ENCODE measurements at places on chromosomes 3 and 15.

DNA sequence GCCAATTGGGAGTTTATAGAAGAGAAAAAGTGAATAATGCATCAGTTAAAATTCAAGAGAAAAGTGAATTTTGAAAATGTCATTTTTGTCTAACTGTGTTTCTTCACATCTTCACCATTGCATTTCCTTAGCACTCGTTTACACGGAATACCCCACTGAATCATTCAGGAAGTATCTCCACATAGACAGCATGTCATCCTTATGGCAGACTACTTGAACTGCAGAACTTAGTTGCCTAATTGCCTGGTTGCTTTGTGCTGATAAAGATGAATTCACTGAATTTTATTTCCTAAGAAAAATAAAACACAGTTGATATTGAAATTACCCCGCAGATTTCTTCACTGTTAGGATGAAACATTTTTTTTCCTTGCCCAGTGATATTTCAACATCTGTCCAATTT, 627.1 kb downstream of the ROBO1 start:
- DNase-seq: no peak

DNA sequence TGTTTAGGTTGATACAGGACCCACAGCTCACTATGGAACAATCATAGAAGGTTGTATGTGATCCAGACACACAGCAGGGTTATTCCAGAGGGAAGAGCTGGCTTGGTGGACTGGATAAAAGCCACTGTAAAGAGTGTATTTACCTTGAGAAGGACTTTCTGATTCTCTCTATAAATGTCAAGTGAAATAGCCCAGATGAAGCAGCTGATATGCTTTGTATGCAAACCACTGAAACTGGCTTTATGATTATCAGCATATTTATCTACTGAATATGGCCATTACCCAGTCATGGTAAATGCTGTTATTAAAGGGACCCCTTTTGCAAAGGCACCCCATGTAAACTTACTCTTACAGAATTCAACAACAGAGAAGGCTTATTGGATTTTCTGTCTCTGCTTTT, 28.1 kb downstream of the C3orf80 start:
- DNase-seq: no peak

DNA sequence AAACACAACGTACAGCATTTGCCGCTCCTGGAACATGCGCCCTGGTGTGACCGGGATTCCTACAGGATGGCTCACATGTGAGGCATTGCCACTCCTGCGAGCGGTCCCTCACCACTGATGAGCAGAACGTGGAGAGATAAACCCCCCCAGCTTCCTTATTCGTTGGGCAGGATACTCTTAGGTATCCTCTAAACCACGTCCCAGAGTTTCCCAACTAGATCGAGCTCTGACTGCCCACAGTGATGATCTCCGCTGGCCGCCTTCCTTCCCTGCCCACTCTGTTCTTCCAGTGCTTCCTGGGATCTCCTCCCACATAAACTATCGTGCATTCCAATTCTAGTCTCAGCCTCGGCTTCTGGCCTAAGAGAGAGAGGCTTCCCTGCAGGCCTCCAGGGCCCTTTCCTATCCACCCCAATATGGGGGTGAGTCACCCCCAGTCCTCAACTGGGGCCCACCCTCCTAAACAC, 91.8 kb downstream of the TOP2B start:
- no peak for DNase-seq

- DNase-seq: no peak
Observed at GRCh38 chr15:88776646-88777045, 26.6 kb upstream of the ACAN start.

GRCh38 chr15:62506217-62506805, 341.2 kb upstream of the C2CD4B start:
- no peak for DNase-seq

- DNase-seq: no peak
Observed at GRCh38 chr15:64111679-64112050, 15.9 kb downstream of the SNX1 start.

GRCh38 chr3:114214542-114215341, 22.6 kb downstream of the ZNF80 start:
- DNase-seq: peak; percentile 56

DNA sequence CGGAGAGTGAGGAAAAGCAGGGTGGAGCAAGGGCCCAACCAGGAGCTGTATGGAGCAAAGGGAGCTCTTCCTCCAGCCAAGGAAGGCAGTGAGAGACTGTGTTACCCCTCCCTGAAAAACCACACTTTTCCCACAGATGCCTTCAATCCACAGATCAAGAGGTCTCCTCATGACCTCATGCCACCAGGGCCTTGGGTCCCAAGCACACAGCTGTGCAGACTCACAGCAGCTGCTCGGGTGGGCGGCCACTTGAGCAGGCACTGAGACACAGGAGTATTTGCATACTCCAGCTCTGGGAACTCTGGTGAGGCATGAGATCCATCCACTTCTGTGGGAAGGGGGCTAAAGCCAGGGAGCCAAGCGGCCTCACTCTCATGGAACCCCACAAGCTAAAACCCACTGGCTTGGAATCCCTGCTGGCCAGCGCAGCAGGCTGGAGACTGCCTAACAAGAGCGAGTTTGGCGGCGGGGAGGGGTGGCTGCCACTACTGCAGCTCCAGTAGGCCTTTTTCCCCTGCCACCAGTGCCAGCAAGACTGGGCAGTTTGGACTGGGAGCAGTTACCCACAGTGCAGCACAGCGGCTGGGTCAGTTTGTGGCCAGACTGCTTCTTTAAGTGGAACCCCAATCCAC, 880.6 kb upstream of the ARPP21 start:
- no peak for DNase-seq

GRCh38 chr3:181718369-181718768, 6.6 kb downstream of the SOX2 start:
- DNase-seq: no peak

- no peak for DNase-seq
Observed at GRCh38 chr3:133472889-133473288, 73.0 kb downstream of the BFSP2 start.

- no peak for DNase-seq
Observed at GRCh38 chr3:189119950-189120349, 51.8 kb upstream of the TPRG1 start.

DNA sequence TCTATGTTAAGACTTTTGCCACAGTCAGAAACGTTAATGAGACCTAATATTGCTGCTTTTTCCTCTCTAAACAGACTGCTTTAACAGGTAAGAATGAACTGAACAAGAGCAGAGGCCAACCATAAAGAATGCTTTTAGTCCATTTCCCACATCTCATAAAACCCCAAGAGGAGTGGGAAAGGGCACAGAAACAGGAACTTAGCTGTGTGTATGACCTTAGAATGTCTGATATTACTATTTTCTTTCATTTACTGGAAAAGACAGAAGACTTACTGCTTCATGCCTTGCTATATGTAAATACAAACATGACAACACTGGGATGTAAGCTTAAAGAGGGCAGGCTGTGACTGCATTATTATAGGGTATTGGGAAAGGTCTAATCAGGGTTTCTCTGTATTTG, 115.0 kb downstream of the ISL2 start:
- DNase-seq: no peak

DNA sequence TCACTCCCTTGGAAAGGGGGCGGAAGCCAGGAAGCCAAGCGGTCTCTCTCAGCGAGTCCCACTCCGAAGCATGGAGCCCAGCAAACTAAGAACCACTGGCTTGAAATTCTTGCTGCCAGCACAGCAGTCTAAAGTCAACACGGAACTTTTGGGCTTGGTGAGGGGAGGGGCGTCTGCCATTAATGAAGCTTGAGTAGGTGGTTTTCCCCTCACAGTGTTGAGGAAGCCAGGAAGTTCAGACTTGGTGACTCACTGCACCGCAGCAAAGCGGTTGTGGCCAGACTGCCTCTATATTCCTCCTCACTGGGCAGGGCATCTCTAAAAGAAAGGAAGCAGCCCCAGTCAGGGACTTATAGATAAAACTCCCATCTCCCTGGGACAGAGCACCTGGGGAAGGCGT, 665.4 kb upstream of the CBLB start:
- DNase-seq: peak; percentile 63

DNA sequence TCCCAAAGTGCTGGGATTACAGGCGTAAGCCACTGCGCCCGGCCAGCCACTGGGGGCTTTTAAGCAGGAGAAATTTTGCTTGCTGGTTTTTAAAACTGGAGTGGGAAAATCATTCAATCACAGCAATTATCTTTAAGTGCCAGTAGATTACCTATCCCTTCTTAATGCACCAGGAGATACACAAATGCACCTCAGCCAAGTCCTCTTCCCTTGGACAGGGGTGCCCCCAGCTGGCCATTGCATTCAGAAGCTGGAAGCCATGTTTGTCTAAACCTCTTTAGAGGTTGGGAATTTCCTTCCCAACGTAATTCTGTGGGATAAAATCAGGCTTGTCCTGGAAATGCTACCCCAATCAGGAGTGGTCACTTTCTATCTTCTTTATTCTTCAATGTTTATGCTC, 26.6 kb downstream of the MIX23 start:
- peak; percentile 18 for DNase-seq

GRCh38 chr3:189330066-189330465, 158.3 kb downstream of the TPRG1 start:
- no peak for DNase-seq

- peak; percentile 52 for DNase-seq
Observed at GRCh38 chr3:67083277-67083676, 85.2 kb downstream of the KBTBD8 start.

DNA sequence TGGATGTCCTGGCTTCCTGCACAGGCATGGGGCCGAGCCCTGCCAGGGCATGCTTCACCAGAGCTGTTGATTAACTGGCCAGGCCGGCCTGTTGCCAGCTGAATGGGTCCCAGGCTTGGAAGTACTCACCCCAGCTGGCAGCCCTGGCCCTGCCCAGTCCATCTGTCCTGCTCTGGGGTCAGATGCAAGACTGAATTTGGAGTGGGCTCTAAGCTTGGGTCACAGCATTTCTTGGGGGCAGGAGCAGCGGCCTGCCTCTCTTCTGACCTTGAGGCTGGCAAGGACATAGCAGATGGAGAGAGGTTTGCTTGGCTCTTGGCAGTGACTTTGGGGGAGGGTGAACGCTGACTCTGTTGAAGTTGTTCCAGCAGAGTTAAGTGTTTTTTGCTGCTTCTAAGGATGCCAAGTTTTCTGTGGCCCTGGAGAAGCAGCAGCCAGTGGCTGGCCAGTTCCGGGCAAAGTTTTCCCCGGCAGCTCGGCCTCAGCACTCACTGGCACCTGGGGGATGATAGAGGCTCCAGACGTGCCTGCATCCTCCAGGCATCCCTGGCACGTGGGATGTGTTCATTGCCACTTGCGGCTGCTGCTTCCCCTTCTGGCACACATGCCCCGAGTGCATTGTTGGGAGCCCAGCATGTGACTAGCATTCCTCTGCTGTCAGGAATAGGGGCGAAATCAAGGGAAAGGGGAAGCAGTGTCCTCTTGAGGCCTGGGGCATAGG, 22.9 kb downstream of the PDIA5 start:
- no peak for DNase-seq

DNA sequence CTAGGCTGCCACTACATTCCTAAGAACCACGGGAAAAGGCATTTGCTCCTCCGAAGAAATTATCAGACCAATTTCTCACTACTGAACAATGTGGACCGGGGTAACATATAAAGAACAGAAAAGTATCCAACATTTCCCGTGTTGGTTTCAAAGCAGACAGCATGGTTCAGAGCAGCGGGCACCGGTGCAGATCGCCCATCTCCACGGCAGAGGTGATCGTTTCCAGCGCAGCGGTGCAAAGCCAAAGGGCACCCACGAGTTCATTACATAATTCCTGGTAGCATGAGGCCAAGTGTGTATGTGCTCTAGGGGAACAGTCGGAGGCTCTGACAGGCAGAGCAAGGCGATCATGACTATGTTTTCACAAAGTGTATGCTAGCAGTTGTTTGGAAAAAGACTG, 13.2 kb downstream of the GRK7 start:
- no peak for DNase-seq

DNA sequence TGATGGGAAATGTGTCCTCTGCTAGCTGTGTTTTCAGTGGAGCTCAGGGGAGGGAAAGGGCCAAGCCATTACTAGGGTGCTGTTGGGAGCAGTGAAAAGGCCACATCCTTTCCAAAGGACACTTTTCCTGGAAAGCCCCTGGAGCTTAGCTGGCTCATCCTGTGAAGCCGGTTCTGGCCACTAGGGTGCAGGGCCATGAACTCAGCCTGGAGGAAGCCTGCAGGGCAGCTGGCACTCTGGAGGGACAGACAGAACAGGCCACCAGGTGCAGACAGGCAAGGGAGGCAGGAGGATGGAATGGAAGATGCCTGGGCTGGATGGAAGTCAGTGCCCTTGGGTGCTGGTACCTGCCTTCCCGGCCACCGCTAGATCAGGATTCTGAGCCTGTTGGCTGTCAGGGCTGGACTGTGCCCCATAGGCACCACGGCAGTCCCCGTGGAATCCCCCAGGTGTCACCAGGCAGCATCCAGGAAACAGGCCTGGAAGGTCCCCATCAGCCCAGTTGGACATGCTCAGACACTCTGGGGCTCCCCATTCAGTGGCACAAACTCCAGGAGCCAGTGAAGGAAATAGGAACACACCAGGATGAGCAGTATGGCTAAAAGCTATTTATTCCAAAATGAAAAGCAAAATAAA, 76.2 kb upstream of the C2CD4B start:
- DNase-seq: no peak

DNA sequence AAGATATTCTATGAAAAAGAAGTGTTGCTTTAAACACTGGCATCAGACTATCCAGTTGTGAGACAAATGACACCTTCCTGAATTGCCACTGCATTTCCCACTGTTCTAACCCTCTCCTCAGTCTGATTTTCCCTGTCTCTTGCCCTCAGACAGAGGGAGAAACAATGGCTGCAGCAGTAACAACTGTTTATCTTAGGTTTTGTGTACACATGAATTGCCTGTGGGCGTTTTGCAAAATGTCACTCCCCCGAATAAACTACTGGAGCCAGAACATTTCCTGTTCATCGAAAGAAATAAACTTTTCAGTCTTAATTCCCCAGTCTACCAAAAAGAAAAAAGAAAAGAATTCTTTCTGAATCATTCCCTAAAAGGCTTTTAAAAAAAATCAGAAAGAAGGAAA, 155.1 kb downstream of the MAGI1 start:
- no peak for DNase-seq

GRCh38 chr3:94414418-94414817, 351.6 kb downstream of the NSUN3 start:
- no peak for DNase-seq

GRCh38 chr3:72665701-72666446, 182.4 kb downstream of the SHQ1 start:
- DNase-seq: peak; percentile 72

GRCh38 chr3:9396301-9396631, 1.1 kb upstream of the SETD5 start:
- DNase-seq: peak; percentile 86

DNA sequence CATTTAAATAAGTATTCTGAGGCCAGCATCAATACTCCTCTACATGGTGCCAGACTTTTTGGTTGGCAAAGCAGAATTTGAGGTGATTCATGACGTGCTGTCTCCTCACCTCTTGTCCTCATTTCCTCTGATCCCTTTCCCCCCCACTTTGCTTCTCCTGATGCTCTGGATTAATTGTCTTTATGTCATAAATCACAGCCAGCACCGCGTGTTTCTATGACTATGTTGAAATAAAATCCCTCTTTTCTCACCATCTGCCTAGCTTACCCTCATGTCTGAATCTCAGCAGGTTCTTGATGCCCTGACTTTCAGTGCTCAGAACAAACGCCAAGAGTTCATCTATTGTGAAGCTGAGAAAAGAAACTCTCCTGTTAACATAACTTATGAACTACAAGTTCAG, 19.7 kb upstream of the PTPRG start:
- no peak for DNase-seq

Data from activated T-cell treated with anti-CD3 and anti-CD28 coated beads, Interleukin-2, amount 50 U/mL, for 72 hours (primary cell).